Adrenal gland (tissue), 19 donors: ENCODE measurements at places on chromosomes 5 and 9. TPM values are rescaled to one million over a fixed set of nuclear protein-coding genes. Genes with fewer than 3 reads are reported as not detected.
A peak's percentile ranks its signal among the peaks of the same experiment; 100 is the strongest.

PLPP7 gene
- 16.8 TPM for total RNA-seq

IFNB1 gene
- not detected for total RNA-seq

FAM78A gene
- 8.4 TPM for total RNA-seq

- H3K4me1 ChIP-seq: no peaks in the 10 kb centered on the region
- no peak overlapping the region for H3K4me3 ChIP-seq
- no peaks in the 10 kb centered on the region for H3K36me3 ChIP-seq
- DNase-seq: peak; percentile 67
Measured at GRCh38 chr9:34546834-34547827, 24.3 kb upstream of the ENHO start.

DNA sequence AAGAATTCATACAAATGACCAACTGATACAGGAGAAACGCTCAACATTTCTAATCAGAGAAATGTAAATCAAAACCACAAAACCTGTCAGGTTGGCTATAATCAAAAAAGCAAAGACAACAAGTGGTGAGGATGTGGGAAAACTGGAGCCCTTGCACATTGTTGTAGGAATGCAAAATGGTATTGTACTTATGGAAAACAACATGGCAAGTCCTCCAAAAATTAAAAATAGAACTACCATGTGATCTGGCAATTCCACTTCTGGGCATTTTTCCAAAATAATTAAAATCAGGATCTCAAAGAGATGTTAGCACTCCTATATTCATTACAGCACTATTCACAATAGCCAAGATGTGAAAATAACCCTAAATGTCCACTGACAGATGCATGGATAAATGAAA is 76.1 kb downstream of the FNIP1 start:
- H3K27ac ChIP-seq: no peak overlapping the region
- no peaks in the 10 kb centered on the region for H3K27me3 ChIP-seq
- no peak overlapping the region for H3K4me3 ChIP-seq
- DNase-seq: no peak
- H3K4me1 ChIP-seq: no peaks in the 10 kb centered on the region

DNA sequence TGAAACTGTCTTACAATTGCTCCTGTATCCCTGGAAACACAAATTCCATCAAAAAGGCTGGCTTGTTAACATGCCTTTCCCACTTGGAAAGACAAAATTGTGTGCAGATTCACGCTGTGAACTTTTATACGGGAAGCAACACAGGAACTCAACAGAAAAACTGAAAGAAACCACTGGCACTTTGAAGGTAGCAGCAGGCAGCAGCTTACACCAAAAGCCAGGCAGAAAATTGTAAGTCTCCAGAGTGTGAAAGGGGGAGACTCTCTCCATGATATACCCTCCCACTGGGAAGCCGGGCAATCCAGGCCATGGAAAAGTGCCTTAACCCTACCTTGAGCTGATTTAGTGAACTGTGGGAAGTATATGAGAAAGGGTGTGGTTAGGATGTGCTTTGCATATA is 943.7 kb downstream of the CDH18 start:
- H3K4me1 ChIP-seq: no peaks in the 10 kb centered on the region
- H3K27ac ChIP-seq: no peak overlapping the region
- no peak for DNase-seq
- H3K27me3 ChIP-seq: no peaks in the 10 kb centered on the region
- H3K36me3 ChIP-seq: no peaks in the 10 kb centered on the region
- H3K4me3 ChIP-seq: no peak overlapping the region

DNA sequence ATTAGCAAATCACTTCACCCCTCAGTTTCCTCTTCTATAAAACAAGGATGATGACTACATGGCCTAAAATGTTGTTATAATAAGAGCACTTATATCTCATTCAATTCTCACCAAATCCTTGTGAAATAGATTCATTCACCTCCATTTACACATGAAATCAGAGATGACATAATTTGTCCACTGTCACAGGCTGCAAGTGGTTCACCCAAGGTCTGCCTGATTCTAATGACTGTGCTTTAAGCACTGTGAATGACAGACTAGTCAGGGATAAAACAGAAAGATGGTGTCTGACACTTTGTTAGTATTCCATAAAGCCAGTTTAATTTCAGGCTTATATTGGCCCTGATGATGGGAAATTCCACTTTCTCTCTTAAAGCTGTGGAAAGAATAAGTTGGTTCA is 209.5 kb downstream of the MAPKAP1 start:
- no peak overlapping the region for H3K27ac ChIP-seq
- no peak overlapping the region for H3K4me3 ChIP-seq
- no peak for DNase-seq
- H3K4me1 ChIP-seq: peaks cover 24% of the 10 kb centered on the region
- no peaks in the 10 kb centered on the region for H3K27me3 ChIP-seq
- no peaks in the 10 kb centered on the region for H3K36me3 ChIP-seq

IER5L gene
- total RNA-seq: 19.8 TPM

DNA sequence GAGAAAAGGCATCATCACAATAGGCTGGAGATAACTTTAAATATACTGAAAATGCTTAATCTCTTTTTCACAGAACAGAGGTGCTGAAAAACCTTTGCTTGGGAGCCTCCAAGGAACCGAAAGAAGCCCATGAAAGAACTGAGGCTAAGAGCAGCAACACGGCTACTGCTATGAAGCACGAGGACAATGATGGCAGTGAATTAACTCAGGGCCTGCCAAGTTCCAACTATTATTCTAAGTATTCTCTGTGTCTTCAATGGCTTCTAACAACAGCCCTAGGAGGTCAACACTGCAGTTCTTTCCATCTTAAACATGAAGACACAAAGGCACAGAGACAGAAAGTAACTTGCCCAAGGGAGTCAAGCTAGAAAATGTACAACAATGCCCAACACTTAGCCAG is 293.0 kb upstream of the DAP start:
- H3K27me3 ChIP-seq: no peaks in the 10 kb centered on the region
- no peaks in the 10 kb centered on the region for H3K36me3 ChIP-seq
- no peak overlapping the region for H3K4me3 ChIP-seq
- H3K27ac ChIP-seq: no peak overlapping the region

SPATA24 gene
- total RNA-seq: 6.4 TPM
